ENCODE measurements at places on chromosomes 5 and 9.

GRCh38 chr5:124745928-124746915, at the start of gene ZNF608:
ZNF608 (minus strand) TSS chr5:124746639; CDS start chr5:124744989, 1,650 bp downstream.
- DNase-seq: peak; percentile 35

DNA sequence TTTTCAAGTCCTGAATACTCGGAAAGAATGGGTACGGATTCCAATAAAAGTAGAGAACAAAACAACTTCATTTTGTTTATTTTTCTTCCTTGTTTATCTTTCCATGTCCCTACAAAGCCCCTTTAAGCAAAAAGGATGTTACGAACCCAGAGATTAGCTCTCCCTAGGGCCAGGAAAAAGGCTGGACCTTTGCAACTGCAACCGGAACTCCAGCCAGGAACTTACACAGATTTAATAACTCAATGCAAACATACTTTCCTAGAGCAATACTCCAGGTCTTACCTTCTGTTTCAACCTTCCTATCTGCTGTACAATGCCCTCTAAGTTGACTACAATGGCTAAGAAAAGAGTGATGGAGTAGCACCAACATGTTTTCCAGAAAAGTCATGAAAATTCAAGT, 7.0 kb downstream of the DENND1A start:
- no peak for DNase-seq

DNA sequence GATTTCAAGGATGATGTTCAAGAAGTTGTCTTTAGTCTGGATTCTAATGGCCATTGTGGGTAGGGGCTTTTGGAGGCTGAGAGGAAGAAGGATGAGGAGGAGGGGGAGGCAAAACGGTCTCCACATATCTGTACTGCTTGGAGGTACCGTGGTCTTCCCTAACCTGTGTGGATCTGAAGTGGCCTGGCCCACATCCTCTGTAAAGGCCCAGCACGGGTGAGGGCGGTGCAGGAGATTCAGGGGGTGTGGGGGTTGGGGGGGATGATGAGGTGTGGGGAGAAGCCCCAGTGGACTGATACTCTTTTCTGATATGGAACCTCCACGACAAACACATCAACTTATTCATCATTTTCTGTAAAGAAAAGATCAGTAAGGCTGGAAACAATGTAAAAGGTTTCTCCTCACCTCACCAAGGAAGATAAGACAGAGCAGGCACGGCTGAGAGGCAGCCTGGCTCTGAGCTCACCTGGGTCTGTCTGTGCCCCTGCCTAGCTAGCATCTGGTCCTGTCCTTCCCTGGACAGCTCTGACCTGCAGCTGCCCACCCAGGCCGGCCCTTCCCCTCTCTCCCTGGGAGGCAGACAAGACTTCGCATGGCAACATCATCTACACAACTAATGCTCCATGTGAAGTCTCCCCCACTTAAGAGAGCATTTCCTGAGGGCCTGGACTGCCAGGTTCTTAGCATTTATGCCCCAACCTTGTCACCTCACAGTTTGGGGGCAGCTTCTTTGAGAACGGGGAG, 5.6 kb upstream of the IL3 start:
- DNase-seq: no peak

- no peak for DNase-seq
These were observed 29.5 kb downstream of the SLC25A46 start for GRCh38 chr5:110768138-110768860.

- DNase-seq: no peak
These were observed 31.1 kb downstream of the UBE2D2 start for GRCh38 chr5:139592289-139592688.

- no peak for DNase-seq
These were observed 367 bp upstream of the SHC3 start for GRCh38 chr9:89178830-89179539.

- no peak for DNase-seq
These were observed 25.5 kb upstream of the FBXW11 start for GRCh38 chr5:172031894-172032461.

- no peak for DNase-seq
These were observed 20.0 kb downstream of the ZNF366 start for GRCh38 chr5:72487177-72487576.

- DNase-seq: peak; percentile 54
These were observed 146.5 kb upstream of the TLX3 start for GRCh38 chr5:171162596-171162995.

DNA sequence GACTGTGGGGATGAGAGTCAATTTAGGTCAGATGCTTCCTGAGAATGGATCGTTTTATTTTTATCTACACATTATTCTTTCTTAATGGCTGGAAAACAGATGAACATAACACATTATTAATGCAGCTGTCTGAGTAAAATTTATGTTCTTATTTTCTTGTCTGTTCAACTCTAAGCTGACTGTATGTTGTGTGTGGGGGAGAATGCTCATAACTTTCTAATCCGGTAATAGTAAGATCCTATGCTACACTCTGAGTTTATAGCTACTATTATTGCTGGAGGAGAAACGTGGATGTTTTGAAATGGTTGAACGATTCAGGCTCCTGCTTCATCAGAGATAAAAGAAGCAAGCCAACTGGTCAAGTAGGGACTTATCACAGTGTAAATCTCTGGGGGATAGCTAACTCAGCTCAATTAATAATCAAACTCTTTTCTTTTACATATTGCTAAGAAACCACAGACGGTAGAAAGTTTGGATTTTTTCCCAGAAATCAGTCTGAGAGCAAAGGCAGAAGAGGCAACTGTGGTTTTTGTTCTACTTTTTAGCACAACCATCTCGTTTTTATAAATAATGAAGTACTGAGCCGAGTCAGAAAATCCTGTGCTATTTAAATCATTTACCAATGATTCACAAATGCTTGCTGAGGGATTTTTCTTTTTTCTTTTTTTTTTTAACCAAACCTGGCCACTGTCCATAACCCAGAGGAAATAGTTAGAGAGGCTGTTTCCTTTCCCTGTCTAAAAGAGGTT, 265.0 kb upstream of the FAM174A start:
- DNase-seq: no peak

DNA sequence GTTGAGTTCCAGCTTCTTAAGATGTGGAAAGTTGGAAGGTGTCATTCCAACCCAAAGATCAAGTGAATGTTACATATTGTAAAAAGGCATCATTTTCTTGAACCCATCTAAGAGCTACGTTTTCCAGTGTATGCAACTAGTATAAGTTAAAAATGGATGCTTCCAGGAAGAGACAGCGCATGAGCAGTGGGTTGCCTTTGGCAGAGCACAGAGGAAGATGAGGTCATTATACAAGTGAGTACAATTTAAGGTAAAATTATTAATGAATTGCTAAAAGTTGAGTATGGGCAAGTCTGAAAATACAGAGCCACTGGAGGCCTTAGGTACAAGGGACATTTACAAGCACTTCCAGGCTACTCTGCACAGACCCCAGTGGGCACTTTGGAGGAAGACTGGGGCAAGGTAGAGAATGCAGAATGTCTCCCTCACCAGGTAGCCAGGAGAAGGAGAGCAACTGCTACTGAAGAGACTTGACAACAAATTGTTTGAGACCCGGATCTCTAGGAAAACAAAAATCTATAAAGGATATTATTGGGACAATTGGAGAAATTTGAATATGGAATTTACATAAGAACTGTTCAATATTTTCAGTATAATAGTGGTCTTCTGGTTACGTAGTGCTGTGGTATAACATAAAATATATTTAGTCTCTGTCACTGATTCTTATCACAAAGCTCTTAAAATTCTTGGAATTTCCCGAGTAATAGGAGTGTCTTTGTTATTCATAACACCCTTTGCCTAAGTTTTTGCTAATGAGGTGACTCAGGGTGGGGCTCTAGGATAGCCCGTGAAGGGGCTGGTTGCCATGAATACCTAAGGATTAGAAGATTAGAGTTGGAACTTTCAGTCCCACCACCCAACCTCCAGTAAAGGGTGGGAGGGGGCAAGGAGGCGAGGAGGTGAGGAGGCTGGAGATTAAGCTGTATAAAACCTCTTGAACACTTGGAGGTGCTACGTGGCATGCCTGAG, 129.9 kb upstream of the FER start:
- no peak for DNase-seq

GRCh38 chr9:90821697-90822096, 20.1 kb downstream of the SYK start:
- no peak for DNase-seq

- DNase-seq: no peak
These were observed 262.7 kb upstream of the KCNN2 start for GRCh38 chr5:114099161-114099560.

DNA sequence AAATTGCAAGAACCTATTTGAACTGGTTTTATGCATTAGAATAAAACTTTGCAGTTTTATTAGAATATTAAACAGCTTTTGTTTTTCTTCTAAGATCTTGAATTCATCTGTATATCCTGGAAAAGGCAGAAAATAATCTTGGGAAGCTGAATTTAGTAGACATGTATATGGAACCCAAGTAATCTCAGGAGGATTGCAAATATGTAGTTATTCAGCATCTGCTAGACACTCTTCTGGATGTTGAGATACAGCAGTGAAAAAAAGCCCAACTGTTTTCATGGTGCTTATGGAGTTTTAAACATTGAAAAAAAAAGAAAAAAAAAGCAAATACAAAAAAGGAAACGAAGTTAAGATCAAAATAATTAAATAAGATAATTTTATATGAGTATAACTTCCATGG, 922.2 kb upstream of the SEMA6A start:
- no peak for DNase-seq

GRCh38 chr5:125834438-125835115, 588.6 kb upstream of the GRAMD2B start:
- no peak for DNase-seq

GRCh38 chr5:111863801-111864200, 106.8 kb upstream of the NREP start:
- DNase-seq: no peak

DNA sequence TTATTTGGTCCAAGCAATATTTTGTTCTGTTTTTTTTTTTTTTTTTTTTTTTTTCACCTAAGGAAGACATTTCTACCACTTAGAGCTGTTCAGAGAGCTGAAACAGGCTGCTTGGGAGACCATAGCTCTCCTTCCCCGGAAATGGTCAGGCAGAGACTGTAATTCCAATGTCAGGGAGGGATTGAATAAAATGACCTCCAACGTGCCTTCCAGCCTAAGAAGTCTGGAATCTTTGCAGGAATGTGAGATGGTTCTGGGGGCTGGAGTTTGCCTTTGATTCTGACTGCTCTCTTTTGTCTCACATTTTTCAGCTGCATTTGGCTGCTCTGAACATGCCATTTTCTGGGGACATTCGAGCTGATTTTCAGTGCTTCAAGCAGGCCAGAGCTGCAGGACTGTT, 38.3 kb upstream of the TGFBR1 start:
- no peak for DNase-seq

GRCh38 chr9:5577225-5577624, 51.7 kb upstream of the RIC1 start:
- DNase-seq: no peak

GRCh38 chr5:150298701-150299451, 3.8 kb downstream of the ARSI start:
- no peak for DNase-seq

GRCh38 chr9:83304686-83305085, 233.5 kb downstream of the FRMD3 start:
- peak; percentile 44 for DNase-seq

GRCh38 chr5:107251151-107251550, 419.6 kb downstream of the EFNA5 start:
- no peak for DNase-seq

GRCh38 chr9:100206899-100207298, 107.9 kb downstream of the INVS start:
- no peak for DNase-seq

- no peak for DNase-seq
These were observed 9.5 kb upstream of the SH3TC2 start for GRCh38 chr5:149072376-149072775.

DNA sequence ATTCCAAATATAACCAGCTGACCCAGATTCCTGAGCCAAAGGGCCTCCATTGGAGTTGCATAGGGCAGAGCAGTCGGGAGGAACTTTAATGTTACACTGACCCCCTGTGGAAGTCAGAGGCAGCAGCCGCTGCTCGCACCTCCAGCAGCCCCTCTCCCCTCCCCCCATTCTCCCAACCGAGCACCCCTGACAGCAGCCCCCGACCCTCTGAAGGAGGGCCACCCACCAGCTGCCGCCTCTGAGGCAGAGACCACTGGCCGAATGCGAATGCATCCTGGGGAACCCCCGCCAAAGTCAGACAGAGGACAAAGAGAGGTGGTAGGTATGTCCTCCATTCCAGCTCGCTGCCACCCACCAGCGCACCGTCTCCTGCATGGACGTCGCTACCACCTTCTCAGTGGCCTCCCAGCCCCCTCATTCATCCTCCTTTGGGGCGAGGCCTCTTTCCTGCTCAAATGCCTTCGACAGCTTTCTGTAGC, 231.0 kb downstream of the CDK5RAP2 start:
- DNase-seq: peak; percentile 79

DNA sequence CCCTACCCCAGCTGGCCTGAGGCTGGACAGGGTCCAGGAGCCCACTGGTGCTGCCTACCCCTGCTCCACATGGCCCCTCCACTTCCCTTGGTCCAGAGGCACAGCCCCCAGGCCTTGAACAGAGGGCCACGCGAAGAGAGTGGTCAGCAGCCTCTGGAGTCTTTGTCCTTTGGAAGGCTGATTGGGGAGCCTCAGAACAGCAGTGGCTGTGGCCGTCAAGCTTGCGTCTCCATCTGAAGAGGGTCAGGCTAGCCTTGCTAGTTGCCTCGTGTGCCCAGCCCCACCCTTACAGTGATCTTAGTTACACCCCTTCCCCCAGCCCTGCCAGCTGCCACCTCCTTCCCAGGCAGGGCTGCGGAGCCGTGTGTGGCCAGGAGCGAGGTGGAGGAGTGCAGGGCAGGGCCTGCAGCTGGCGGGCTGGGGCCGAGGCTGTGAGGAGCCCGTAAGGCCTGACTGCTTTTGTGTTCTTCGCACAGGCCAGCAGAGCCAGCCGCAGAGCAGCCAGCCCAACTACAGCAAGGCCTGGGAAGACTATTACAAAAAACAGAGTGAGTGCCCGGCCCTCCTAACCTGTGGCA, 30.1 kb upstream of the PRDM12 start:
- no peak for DNase-seq

GRCh38 chr5:172918421-172919371, 40.5 kb upstream of the RPL26L1 start:
- no peak for DNase-seq

DNA sequence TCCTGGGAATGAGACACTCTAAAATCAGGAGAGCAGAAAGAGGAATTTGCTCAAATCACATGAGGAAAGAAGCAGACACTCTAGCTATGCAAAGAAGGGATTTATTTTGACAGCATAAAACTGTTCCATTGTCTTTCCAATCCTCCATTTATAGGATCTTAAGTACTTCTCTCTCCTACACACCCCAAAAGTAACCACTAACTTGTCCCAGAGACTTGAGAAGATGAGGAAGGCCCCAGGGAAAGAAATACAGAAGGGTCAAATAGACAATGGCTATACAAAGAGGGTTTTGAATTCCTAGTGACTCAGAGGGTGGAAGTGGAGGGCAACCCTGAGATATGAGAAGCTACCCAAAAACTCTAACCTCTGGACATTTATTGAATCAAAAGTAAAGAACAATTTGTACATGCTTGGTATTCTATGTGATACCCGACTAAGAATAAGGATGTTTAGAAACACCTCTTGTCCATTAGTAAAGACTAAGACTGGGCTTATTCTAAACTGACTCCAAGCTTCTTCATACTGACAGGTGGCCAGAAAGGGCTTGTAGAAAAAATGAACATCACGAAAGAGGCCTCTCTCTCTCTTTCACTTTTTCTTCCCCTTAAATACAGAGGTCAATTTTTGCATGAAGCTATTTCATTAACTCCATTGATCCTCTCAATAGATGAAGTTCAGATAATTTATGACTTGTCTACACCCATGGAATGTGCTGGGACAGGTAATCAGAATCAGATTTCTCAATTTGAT, 20.6 kb downstream of the DMAC1 start:
- DNase-seq: no peak
